GM18507 (cell line): ENCODE measurements at places on chromosomes 4 and X.

- DNase-seq: no peak
Measured at GRCh38 chr4:41638866-41639265, 100.9 kb downstream of the LIMCH1 start.

DNA sequence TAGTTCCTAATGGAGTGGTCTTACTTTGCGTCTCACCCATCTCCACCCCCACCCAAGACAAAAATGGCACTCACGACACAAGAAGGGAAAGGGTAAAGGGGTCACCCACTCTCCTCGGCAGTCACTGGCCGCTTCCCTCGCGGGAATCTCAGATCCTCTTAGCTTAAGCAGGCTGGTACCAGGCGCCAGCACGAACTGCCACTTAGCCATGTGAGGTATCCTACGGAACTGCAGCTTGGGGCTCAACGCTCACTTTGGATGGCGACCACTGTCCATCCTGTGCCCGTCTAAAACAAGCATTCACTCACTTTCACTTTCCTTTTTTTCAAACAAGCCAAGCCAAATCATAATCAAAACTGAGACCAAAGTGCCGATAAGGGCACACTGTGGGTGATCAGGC is 14.6 kb upstream of the MAGIX start:
- DNase-seq: no peak

GRCh38 chr4:119299741-119300100 is 22.2 kb downstream of the FABP2 start:
- no peak for DNase-seq

DNA sequence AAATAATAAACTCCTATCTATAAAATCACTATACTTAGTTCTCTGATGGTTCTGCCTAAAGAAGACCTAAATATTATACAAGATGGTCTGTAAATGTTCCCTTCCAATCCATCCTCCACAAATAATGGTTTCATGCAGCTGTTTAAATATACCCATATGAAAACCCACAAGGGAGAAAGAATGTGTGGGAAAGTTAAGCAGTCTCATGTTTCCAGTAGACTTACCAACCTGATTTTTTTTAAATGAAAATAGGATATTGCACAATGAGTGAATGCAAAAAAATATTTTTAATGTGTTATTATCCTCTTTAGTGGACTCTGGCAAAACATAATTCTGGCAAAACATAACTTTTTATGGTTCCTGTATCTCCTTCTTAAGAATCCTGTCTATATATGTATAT is 23.3 kb downstream of the CAMK2D start:
- DNase-seq: no peak

DNA sequence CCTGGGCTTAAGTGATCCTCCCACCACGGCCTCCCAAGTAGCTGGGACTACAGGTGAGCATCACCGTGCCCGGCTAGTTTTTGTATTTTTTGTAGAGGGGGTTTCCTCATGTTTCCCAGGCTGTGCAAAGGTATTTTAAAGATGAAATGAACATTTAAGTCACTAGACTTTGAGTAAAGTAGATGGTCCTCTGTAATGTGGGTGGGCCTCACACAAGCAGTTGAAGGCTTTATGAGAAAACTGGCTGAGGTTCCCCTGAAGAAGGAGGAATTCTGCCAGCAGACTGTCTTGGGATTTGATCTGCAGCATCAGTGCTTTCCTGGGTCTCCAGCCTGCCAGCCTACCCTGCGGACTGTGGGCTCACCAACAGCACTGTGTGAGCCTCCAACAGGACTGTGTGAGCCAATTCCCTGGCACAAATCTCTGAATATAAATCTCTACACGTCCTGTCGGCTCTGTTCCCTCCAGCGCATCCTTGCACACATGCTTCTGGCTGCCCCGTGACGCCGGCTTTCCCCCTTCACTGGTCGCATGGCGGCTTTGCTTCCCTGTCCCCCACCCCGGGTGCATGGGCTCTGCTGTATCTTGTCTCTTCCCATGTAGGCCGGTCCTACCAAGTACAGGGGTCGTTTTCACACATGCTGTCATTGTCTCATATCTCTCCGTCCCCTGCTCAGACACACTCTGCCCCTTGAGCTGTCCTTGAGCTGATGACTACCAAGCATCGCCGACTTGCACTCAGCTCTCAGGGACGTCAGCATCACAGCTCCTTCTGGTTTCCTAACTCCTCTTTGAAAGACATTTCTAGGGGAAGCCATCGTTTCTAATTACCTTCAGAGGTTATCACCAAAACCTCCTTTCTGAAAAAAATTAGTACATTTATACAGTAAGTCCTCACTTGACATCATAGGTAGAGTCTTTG is 46.4 kb downstream of the RWDD4 start:
- no peak for DNase-seq

DNA sequence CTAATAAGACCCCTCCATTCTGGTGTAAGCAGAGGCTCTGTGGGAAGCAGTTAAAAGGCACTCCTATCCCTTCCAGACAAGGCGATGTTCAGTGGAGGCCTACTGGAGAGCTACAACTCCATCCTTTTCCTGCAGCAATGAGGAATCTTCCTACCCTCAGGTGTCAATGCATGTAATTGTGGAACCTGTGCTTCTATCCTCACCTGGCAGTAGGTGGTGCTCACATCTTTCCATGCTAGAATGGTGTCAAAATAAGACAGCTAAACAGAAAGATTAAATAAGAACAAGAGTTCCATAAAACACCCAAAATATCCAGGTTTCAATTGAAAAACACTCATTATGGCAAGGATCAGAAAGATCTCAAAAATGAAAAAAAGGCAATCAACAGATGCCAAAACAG is 224.6 kb downstream of the IL15 start:
- DNase-seq: no peak

GRCh38 chr4:72591547-72592454 is 22.8 kb upstream of the ADAMTS3 start:
- DNase-seq: no peak

DNA sequence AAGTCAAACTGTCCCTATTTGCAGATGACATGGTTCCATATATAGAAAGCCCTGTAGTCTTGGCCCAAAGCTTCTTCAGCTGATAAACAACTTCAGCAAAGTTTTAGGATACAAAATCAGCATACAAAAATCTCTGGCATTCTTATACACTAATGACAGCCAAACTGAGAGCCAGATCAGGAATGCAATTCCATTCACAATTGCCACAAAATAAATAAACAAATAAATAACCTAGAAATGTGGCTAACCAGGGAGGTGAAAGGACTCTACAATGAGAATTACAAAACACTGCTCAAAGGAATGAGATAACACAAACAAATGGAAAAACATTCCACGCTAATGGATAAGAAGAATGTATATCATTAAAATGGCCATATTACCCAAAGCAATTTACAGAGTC is 52.9 kb upstream of the CXCL8 start:
- no peak for DNase-seq

DNA sequence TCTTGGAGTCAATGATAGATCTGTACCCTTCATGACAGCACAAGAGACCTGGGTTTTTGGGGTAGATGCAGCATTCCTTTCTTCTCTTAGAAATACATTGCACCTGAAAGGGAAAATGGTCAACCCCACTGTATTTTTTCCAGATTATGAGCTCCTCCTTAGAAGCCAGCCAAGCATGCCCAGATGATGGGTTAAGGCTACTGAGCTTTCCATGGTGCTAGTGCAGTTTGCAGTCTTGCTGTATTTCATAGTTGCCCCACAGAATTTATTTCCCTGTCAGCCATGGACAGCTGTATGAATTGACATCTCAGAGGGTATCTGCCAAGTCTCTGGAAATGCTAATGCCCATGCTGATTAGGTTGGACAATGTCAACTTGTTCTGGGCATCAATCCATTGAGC is 73.7 kb upstream of the H2AZ1 start:
- DNase-seq: no peak

DNA sequence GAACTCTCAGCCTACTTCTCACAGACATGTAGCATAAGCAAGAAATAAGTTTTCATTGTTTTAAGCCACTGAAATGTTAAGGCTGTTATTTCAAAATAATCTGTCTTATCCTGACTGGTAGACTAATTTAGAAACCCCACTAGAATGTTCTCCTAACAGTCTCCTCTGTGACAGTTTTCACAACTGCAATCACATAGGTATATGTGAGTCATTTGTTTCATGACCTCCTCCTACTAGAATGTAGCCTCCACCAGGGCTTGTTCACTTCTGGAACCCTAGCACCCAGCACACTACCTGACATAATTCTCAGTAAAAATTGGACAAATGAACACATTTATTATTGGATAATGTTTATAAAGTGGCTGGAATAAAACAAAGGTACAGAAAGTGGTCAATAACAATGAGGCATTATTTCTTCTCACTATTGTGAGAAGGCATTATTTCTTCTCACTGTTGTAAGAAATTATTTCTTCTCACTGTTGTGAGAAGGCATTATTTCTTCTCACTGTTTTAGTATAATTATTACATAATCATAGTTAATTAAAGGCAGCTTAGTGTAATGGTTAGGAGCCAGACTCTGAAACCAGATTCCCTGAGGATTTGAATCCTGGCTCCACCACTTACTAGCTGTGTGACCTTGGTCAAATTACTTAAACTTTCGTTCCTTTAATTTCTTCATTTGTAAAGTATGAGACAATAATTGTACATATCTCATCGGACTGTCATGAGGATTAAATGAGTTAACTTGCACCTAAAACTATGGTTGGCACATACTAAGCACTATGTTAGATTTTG is 251.5 kb downstream of the RASL11B start:
- DNase-seq: no peak

DNA sequence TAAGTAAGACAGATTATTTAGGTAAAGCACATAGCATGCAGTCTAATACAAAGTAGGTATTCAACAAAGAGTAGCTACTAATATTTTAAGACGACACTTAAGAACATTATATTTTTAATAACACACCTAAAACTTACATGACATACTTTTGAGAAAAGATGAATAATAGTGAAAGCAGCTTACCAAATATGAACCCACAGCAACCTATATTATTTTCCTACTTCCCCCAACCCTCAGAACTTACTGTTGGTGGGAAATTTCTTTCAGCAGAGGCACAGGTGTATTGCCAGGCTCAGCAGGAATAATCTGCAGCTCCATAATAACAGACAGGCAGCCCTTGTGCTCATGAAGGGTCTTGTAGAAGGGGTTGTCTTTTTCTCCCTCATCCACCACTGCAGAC is 498.9 kb downstream of the GLUD2 start:
- no peak for DNase-seq

GRCh38 chr4:113899271-113900070 is 80.0 kb downstream of the ARSJ start:
- peak; percentile 8 for DNase-seq

DNA sequence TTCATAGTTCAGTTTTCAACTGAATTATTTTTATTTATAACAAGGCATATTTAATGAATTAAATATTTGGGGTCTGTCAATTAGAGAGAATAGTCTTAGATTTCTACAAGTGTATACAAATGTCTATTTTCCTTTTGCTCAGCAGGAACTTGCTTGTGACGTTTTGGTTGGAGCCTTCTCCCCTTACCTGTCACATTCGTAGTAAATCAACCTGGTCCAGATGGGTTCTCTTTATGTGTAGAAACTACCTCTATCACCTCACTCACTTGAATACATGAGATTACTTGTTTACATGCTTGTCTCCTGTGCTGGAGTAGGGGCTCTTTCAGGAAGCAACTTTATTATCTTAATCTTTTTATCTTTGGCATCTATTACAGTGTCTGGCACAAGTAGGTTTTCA is 938.3 kb upstream of the IGFBP7 start:
- no peak for DNase-seq

- DNase-seq: no peak
Measured at GRCh38 chr4:74583757-74584156, 138.8 kb downstream of the AREG start.

DNA sequence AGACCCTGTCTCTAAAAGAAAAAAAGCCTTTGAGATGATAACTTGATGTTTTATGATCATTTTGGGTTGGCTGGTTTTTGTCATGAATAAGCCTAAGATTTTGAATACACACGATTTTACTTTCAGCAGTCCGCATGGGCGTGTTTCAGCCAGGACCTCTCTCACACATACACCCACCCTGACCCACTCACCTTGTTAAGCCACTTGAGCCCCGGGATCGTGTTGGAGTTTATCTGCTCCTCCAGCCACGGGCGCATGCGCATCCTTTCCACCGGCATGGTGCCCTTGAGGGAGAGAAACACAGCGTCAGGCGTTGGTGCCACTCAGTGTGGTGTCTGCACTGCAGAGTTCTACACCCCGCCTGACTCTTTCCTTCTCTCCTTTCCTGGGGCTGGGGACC is 45.6 kb downstream of the IRF2 start:
- DNase-seq: no peak

DNA sequence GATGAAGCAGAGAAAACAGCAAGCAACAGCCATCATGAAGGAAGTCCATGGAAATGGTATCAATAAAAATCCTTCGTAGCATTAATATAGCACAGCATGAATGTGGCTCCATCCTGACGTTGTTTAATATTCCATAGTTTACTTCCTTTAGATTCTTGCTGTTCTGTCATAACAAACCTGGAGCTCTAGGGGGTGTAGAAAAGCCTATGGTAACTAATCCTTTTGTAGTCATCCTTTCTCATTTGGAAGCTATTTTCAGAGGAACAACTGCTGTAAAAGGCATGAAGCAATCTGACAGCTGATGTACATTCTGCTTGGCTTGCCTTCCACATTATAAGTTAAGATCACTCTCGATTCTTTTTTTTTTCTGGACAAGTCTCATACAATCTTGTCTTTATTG is 914 bp downstream of the MYOZ2 start:
- DNase-seq: no peak

DNA sequence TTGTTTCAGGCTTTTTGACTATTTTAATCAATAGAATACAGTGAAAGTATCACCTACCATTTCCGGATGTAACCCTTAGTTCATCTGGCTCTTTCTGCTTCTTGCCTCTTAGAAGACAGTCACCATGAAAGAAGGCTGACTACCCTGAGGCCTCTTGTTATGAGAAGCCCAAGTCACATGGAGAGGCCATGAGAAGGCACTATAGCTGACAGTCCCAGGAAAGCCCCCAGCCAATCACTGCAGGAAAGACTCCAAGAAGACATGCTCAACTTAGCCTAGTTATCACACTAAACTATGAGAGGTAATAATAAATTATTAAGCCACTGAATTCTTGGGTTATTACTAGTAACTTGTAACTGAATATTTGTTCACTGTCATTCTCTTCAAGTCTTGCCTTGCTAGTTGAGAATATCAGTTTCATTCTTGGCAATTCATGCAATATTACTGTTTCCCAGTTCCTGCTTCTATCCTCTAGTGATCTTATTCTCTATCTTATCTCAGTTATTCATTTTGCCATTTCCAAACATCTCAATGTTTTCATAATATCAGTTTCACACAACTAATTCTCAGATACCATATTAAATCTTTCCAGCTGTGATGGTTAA is 57.1 kb upstream of the GUCY1A1 start:
- DNase-seq: no peak

DNA sequence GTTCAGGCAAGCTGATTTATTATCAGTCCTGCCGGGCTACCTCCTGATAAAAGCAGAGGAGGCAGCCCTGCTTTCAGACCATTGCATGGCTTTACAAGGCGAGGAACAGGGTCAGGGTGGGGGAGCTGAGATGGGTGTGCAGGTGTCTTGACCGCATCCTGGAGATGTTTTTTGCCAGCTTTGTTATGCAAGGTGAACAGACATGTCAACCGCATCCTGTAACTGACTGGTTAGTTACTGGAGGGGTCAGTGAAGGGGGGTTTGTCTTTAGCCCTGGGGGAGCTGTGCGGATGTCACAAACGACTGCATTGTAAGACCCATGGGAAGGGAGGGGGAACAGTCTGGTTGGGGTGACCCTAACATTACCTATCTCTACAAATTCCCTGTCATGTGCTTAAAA is 10.0 kb downstream of the ADAM29 start:
- no peak for DNase-seq
